ENCODE measurements at places on chromosomes 12 and 14.

GRCh38 chr14:91108941-91109611 lies 4.8 kb upstream of the DGLUCY start:
- no peak for DNase-seq

- no peak for DNase-seq
Observed at GRCh38 chr12:118287728-118288127, 85.0 kb downstream of the TAOK3 start.

GRCh38 chr12:106764738-106765137 lies 9.7 kb upstream of the RIC8B start:
- no peak for DNase-seq

DNA sequence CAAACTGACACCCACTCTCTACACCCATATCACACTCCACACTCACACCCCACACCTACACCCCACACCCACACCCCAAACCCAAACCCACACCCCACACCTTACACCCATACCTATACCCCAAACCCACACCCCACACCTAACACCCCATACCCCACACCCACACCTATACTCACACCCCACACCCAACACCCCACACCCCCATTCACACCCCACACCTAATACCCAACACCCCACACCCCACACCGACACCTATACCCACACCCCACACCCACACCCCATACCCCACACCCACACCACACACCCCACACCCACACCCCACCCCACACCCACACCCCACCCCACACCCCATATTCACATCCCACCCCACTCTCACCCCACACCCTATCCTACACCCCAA lies 38.5 kb downstream of the TMEM120B start:
- DNase-seq: no peak

DNA sequence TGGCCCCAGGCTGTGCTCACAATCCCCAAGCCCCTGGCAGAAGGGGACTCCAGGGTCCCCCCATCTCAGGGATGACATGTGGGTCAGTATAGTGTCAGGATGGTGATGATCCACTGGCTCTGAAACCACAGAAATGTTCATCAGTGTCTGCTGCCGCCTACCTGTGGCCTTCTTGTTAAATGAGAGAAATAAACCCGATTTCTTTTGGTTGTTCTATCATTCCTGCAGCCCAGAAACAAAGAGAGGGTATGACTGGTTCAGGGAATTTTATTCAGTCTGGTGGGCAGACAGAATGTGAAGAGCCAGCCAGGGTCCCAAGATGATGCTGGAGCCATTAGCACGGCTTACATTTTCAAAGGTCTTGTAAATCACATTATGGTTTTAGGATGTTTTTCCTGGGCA lies 86.6 kb downstream of the CRADD start:
- DNase-seq: no peak

DNA sequence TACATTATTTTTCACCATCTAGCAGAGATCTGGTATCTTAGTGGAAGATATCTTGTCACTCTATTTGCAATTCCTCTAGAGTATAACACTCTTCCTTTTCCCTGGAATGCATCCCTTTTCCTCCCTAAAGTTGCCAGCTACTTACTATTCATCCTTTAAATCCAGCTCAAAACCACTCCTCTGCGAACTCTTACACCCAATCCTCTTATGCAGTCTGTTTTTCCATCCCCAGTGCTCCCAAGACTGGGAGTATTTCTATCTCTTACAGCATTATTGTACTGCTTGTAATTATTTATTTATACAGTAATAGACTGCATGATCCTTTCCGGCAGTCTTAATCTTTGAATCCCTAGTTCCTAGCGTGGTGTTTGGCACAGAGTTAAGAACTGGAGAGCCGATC lies 2.9 kb upstream of the SRGAP1 start:
- DNase-seq: no peak

GRCh38 chr14:31993521-31993951 lies 83.6 kb upstream of the ARHGAP5 start:
- DNase-seq: no peak

DNA sequence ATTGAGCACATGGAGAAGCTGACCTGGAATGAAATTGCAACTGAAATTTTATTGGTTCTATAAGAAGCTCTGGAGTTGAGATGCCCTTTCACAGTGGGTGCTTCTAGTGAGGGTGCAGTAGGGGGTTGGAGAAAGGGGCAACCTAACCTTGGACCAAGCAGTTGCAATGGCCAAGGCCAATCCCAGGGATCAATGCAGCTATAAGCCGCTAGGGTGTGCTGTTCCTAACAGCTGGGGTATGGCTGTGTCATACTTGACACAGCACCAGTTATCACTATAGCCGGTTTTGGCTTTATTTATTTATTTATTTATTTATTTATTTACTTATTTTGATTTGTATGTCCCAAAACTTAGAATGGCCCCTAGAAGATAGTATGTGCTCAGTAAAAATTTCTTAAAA lies 505.9 kb downstream of the FLRT2 start:
- no peak for DNase-seq

DNA sequence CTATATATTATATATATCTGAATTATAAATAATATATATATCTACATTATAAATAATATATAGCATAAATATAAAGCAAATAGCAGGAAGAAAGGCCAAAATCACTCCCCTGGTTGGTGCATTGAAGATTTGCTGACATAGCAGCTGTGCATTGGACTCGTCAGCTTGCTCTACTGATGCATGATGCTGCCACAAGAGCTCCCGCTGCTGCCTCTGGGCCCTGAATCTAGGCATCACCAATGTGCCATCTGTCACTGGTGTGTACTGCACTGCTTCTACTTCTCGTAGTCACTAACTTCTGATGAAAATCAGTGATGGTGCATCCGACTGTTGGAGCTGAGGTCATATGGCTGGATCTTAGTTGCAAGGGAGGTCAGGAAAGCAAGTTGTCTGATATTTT lies 205.0 kb downstream of the ADAMTS20 start:
- no peak for DNase-seq

- DNase-seq: no peak
Observed at GRCh38 chr12:27109334-27110028, 27.1 kb upstream of the C12orf71 start.

GRCh38 chr12:20264608-20265114 lies 103.7 kb upstream of the PDE3A start:
- DNase-seq: no peak

Data from activated naive CD4-positive, alpha-beta T cell treated with anti-CD3 and anti-CD28 coated beads, Interleukin-2, amount 50 U/mL, for 72 hours (primary cell).